ENCODE measurements at places on chromosomes 7 and 10.
A peak's percentile ranks its signal among the peaks of the same experiment; 100 is the strongest.

- no peak for DNase-seq
These were observed 36.3 kb downstream of the MET start for GRCh38 chr7:116708248-116708647.

GRCh38 chr10:60192946-60193345, 196.7 kb downstream of the ANK3 start:
- DNase-seq, result no peak

DNA sequence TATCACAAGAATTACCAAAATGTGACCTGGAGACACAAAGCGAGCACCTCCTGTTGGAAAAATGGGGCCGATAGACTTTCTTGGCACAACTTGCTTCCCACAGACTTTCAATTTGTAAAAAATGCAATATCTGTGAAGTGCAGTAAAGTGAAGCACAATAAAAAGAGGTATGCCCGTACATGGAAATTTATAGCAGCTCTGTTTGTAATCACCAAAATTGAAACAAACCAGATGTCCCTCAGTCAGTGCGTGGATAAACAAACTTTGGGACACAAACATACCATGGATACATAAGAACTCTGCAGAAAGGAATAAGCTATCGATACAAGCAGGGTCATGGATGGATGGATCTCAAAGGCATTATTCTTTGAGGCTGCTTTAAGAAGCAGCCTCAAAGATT, 33.6 kb downstream of the ARID5B start:
- no peak for DNase-seq

DNA sequence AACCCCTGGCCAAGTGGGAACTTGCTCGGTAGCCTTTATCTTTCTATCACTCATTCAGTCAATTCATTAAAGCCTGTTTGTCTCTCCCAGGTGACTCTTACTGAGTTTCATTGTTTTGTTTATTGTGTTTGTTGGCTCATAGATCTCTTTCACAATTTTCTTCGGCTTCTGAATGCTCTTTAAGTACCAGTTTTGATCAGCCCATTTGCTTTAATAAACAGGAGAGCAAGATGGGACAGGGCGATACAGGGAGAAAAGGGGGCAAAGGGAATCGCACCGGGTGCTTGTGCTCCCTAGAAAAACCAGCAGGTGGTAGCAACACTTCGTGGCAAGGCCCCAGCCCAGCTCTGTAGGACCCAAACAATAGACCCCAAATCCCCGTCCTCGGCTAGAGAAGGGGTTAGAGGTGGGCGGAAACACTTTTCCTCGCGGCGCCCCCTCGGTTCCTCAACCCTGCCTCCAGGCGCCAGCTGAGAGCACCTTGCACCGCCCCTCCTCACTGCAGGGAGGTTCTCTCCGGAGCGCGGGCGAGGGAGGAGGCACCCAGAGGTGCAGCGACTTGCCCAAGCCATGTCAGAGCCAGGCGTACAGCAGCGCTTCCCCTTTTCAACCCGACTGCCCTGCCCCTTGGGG, 1.0 kb upstream of the EPHB6 start:
- DNase-seq, result peak; percentile 28

GRCh38 chr10:91931526-91932190, 8.1 kb downstream of the BTAF1 start:
- no peak for DNase-seq

DNA sequence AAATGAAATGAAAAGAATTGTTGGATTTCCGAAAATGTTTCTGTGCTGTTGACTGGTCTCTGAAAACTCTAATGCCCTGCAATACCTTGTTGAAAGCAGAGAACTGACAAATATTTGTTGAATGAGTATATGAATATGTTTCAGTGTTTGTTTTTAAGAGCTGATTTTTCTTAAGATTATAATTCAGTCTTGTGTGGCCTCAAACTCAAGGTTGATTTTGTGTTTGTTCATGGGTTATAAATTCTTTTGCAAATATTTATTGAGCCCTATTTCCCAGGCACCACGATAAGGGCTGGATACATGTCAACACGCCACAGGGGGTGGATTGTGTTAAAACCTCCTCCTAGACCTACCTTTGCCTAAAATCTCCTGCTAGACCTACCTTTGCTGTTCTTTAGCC, 203.9 kb upstream of the PLPP4 start:
- no peak for DNase-seq
